ENCODE measurements at places on chromosomes 1 and 21. TPM values are rescaled to one million over a fixed set of nuclear protein-coding genes. Genes with fewer than 3 reads are reported as not detected.

DNA sequence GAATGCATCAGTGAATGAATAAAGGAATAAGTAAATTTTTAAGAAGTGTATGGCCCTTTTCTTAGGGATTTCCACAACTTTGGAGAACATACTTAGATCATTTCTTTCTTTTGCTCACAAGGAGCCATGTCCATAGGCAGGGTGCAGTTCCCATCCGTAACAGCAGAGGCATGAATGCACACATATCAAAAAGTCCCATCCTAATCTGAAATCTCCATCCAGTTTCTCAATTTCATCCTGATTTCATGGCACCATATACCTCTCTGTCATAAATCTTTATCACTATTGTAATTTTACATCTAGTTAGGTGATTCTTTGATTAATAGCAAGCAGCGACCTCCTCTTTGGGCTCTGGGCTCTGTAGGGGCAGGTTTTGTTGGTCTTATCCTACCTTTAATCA is 359.2 kb downstream of the RRAGC start:
- DNase-seq = no peak
- H3K4me3 ChIP-seq = no peak overlapping the region
- H3K36me3 ChIP-seq = no peaks in the 10 kb centered on the region

DNA sequence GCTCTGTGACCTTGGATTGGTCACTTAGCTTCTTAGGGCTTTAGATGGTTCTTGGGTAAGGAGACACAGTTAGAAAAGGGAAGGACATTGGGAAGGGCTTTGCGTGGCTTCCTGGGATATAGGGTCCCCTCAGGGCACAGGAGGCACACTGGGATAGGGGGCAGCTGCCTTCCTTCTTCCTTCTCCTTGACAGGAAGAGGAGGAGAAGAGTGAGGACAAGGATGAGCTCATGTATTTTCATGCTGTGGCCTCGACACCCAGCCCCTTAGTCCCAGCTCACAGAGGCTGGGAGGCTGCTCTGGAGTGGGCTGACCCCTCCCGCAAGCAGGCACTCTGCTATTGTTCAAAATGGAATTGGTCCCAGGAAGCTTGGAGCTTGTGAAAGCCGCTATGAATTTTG is 45.7 kb upstream of the POU3F1 start:
- no peaks in the 10 kb centered on the region for H3K4me1 ChIP-seq
- H3K27ac ChIP-seq = no peak overlapping the region
- H3K27me3 ChIP-seq = peaks cover 22% of the 10 kb centered on the region
- H3K36me3 ChIP-seq = no peaks in the 10 kb centered on the region

CFHR5 gene
- not detected for polyA plus RNA-seq

- H3K4me3 ChIP-seq = peak overlapping the region; percentile 33
- H3K4me1 ChIP-seq = no peaks in the 10 kb centered on the region
- no peak overlapping the region for H3K27ac ChIP-seq
- DNase-seq = peak; percentile 56
- no peaks in the 10 kb centered on the region for H3K27me3 ChIP-seq
- H3K36me3 ChIP-seq = no peaks in the 10 kb centered on the region
Observed at GRCh38 chr1:200302192-200302920, 107.5 kb downstream of the ZNF281 start.

BRDT gene
- not detected for polyA plus RNA-seq

- no peaks in the 10 kb centered on the region for H3K27me3 ChIP-seq
- no peak for DNase-seq
- peaks cover 3% of the 10 kb centered on the region for H3K4me1 ChIP-seq
- H3K27ac ChIP-seq = no peak overlapping the region
- H3K4me3 ChIP-seq = no peak overlapping the region
- peaks cover 39% of the 10 kb centered on the region for H3K36me3 ChIP-seq
Observed at GRCh38 chr1:147756341-147756740, 4.1 kb downstream of the GJA5 start.

DNA sequence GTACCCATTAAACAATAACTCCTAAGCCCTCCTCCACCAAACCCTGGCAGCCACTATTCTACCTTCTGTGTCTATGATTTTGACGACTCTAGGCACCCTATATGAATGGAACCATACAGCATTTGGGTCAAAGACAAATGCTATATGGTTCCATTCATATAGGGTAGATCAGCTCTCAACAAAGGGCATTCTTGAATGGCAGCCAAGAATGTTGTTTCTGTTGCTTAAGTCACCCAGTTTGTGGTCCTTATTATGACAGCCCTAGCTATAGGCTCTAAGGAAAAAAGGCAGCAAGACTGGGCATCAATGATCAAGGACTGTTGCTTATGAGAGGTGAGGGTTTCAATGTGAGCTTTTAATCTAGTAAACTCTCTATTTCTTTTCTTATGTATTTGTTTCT is 4.7 kb upstream of the SLC5A9 start:
- H3K36me3 ChIP-seq = no peaks in the 10 kb centered on the region
- no peak overlapping the region for H3K27ac ChIP-seq
- no peaks in the 10 kb centered on the region for H3K4me1 ChIP-seq
- H3K27me3 ChIP-seq = no peaks in the 10 kb centered on the region
- peak; percentile 58 for DNase-seq

SLC9C2 gene
- 0.24 TPM for polyA plus RNA-seq

SRRM1 gene
- polyA plus RNA-seq = 42.3 TPM

BRINP2 gene
- polyA plus RNA-seq = 0.04 TPM

DNA sequence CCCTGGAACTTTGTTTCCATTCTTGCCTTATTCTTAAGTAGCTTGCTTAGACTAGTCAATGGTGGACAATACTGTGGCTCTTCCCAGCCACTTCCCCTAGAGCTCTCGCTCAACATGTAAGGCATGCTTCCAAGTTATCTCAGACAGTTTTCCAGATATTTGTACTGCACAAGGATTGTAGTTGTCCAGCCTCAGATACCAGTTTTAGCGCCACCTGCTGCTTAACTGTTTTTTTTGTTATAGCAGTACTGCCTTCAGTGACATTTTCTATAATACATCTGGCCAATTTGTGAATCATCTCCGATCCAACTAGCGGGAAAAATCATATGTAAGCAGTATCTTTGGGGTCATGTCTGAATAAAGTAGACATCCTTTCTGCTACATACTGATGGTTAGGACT is 346.7 kb upstream of the ADGRL4 start:
- no peaks in the 10 kb centered on the region for H3K4me1 ChIP-seq
- no peaks in the 10 kb centered on the region for H3K27me3 ChIP-seq
- H3K4me3 ChIP-seq = no peak overlapping the region

DNA sequence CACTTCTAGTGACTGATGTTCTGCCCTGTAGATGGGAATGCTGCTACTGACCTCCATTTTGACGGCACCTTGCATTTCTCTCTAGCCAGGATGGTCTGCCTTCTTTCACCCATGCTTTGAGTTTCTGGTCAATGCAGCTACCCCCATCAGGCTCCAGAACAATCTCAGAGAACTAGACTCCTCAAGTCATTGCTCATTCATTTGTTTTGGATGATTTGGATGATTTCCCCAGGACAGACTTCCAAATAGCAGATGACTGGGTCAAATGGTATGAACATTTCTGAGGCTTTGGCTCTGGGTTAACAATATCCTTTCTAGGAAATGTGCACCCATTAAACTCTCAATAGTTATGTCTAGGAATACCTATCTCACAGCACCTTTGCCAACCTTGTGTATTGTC is 63.9 kb downstream of the CSMD2 start:
- no peaks in the 10 kb centered on the region for H3K27me3 ChIP-seq
- H3K4me1 ChIP-seq = no peaks in the 10 kb centered on the region
- H3K4me3 ChIP-seq = no peak overlapping the region
- no peaks in the 10 kb centered on the region for H3K36me3 ChIP-seq
- H3K27ac ChIP-seq = no peak overlapping the region
- DNase-seq = no peak

CD1B gene
- polyA plus RNA-seq = 0.02 TPM

DNA sequence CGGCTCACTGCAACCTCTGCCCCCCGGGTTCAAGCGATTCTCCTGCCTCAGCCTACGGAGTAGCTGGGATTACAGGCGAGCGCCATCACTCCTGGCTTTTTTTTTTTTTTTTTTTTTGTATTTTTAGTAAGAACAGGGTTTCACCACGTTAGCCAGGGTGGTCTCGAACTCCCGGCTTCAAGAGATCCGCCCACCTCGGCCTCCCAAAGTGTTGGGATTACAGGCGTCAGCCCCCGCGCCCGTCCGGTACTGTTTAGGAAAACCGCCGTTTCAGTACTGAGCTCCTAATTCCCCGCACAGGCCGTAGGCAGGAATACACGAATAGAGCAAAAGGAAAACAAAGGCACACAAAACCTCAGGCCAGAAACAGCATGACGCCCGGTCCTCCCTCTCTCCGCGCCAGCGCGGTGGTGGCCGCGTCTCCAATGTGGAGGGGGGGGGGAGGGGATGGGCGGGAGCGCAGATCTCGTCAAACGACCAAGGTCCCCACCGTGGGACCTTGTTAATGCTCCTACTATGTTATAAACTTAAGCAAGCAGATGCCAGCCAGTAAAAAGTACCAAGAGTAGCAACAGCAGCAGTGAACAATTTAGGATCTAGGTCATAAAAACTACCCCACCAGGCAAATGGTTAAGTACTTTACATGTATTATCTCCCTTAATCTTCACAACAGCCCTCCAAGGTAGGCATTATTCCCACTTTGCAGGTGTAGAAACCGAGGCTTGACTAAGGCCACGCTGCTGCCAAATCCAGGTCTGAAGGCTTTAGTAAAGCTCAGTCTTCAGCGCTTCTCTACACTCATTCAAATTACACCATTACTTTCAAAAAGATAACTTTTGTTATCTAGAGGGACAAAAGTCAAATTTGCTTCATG is 648 bp upstream of the ADAR start:
- peaks cover 9% of the 10 kb centered on the region for H3K4me1 ChIP-seq
- H3K4me3 ChIP-seq = peak overlapping the region; percentile 60
- H3K36me3 ChIP-seq = no peaks in the 10 kb centered on the region

DNA sequence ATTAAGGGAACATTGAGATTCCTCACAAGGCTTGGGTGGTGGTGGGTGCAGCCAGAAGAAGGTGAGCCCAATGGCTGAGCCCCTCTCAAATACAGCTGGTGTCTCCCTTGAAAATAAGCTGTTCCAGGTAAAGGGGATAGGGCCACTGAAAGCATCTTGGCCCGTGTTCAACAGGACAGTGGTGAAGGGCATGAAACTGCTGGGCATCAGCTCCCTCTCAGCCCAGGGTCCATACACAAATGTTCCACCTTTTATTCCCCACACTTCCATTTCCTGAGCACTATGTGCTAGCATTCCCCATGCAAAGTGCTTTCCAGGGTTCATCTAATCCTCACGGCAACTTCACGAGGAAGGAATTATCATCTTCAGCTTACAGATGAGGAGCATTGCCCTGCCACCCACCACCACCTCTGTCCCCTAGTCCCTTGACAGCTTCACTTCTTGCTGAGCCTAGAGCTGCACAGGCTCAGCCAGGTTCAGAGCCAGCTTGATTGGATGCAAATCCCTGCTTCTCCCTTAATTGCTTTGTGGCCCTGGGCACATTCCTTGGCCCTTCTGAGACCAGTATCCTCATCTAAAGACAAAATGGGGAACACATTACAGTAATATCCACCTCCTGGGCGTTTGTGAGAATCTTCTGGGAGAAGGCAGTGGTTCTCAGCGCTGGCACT is 9.6 kb downstream of the TAGLN2 start:
- peaks cover 25% of the 10 kb centered on the region for H3K36me3 ChIP-seq
- DNase-seq = no peak
- H3K27ac ChIP-seq = no peak overlapping the region
- peaks cover 20% of the 10 kb centered on the region for H3K4me1 ChIP-seq

GRCh38 chr1:24856787-24857506 is 73.1 kb downstream of the RUNX3 start:
- H3K4me3 ChIP-seq = no peak overlapping the region
- no peaks in the 10 kb centered on the region for H3K36me3 ChIP-seq
- no peak for DNase-seq
- H3K27me3 ChIP-seq = no peaks in the 10 kb centered on the region

GRCh38 chr1:215637041-215637573 is 70.0 kb downstream of the KCTD3 start:
- H3K27me3 ChIP-seq = no peaks in the 10 kb centered on the region
- DNase-seq = peak; percentile 27
- no peaks in the 10 kb centered on the region for H3K36me3 ChIP-seq
- H3K4me1 ChIP-seq = no peaks in the 10 kb centered on the region
- H3K4me3 ChIP-seq = no peak overlapping the region

SLC6A9 gene
- 8.7 TPM for polyA plus RNA-seq

- no peak overlapping the region for H3K4me3 ChIP-seq
- H3K27me3 ChIP-seq = no peaks in the 10 kb centered on the region
- DNase-seq = no peak
- no peaks in the 10 kb centered on the region for H3K4me1 ChIP-seq
Observed at GRCh38 chr1:186299570-186299969, 75.5 kb downstream of the TPR start.

DNA sequence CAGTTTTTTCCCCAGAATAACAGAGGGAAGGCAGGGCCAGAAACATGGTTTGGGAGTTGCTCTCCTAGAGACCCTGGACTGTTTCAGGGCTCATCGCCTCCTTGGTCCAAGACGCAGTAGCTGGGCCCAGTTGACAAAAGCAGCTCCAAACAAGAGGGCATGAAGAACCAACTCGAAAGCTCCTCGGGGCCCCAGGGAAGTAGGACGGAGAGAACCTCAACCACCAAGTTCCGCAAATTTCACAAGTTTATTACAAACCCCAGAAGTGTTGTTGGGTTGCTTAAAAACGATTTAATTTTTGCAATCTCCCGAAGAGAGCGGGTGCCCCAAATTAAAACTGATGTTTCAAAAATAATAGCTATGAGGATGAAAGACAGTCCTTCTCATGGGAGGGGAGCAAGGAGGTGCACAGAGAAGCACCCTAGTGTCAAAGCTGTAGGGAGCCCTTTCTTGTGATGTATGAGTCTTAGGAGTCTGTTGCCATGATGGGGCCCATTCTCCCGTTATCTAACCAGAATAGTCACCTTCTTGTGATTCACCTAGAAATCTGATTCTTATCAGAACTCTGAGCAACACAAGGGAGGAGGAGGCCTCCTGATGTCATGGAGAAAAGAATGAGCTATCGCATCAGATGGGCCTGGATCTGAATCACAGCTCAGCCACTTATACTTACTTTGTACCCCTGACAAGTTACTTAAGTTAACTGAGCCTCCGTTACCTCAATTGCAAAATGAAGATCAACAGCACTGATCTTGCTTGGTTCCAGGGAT is 165.7 kb upstream of the IRF2BP2 start:
- DNase-seq = no peak
- H3K4me1 ChIP-seq = peaks cover 15% of the 10 kb centered on the region
- no peak overlapping the region for H3K27ac ChIP-seq

DNA sequence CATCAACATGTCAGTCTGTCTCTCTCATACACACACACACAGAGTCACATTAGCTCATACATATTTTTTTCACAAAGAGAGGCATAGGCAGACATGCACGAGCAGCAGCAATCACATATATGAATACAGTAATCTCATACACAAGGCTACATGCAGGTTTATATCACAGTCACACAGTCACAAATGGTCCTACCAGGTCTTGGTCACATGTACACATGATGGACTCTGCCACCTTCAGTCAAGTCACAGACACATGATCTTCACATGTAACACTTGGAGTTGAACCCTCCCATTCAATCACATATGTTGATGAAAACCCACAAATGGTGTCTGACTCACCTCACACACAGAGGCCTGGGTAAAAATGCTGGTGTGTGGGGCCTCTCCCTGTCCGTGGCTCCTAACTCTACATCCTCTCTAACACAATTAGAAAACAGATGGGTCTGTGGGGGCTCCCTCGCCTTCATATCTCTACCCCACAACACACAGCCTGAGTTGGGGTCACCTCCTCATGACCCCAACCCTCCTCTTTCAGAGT is 27.9 kb downstream of the RIMS3 start:
- no peak overlapping the region for H3K27ac ChIP-seq
- no peak overlapping the region for H3K4me3 ChIP-seq
- no peaks in the 10 kb centered on the region for H3K4me1 ChIP-seq
- no peaks in the 10 kb centered on the region for H3K36me3 ChIP-seq
- DNase-seq = no peak
